Astrocyte of the cerebellum (primary cell): ENCODE measurements at places on chromosomes 16 and 17.
A peak's percentile ranks its signal among the peaks of the same experiment; 100 is the strongest.

DNA sequence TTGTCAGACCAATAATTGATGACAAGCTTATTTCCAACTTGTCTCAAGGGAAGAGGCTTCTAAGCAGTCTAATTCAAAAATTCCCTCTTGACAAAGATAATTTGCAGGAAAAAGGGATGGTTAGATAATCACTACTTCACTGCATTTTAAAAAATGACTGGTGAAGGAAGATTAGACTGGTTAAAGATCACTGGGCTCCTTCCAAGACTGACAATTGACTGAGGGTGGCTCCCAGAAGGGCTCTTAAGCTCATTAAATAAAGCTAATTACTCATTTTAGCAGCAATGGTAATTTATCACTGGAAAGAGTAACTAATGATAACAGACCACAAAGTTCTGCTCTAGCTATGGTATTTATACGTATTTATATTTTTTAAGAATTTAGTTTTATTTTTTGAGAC, 4.4 kb upstream of the HEATR3 start:
- DNase-seq: no peak

DNA sequence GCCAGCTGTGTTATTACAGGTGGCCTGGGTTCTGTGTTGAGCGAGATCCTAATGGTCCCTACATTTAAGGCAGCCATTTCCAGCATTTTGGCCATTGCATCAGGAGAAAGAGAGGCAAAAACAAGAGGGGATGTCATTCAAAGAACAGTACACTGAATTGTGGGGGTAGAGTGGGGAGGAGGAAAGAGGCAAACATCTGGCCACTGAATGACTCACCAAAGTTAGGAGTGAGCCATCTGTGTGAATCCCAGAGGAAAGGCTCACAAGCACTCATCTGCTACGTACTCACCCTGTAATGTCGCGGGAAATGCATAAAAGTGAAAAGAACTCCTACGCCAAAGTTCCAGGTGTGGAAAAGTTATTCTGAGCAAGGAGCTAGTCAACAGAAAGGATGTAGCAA, 16.7 kb downstream of the KRABD2 start:
- DNase-seq: no peak

GRCh38 chr16:66871840-66872239, 8.5 kb upstream of the PDP2 start:
- DNase-seq: no peak

- peak; percentile 86 for DNase-seq
Observed at GRCh38 chr17:79728169-79728907, 2.4 kb upstream of the ENPP7 start.

DNA sequence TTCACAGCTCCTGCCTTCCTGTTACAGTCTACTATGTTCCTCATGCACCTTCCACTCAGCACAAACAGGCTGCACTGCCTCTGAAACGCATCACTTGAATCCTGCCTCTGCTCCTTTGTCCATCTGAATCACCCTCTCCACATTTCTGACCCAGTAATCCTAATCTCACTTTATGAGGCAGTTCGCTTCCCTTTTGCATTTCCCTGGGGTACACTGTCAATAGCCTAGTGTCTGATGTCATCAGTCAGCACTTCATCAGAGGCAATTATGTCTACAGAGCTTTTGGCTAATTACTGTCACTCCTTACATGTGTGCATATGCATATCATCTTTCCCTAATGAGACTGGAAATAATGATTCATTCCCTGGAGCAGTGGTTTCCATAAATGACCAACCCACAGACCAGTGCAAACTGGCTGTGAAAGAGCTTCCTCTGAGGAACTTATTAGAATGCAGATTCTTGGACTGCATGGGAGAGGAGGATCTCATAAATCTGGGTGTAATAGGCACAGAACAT, 23.6 kb downstream of the CA4 start:
- DNase-seq: no peak

DNA sequence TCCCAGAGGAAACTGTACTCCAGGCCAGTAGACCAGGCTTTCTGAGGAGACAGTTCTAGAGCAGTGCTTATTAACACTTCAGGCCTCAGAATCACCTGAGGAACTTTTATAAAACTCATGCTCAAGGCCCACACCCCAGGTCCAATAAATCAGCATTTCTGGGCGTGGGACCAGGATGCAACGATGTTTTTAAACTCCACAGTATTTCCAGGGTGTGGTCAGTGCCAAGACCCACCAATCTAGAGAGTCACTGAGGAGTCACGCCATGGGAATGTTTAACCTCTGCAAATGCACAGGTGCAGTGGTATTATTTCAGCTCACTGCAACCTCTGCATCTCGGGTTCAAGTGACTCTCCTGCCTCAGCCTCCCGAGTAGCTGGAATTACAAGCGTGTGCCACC, 3.9 kb upstream of the TRPV1 start:
- DNase-seq: no peak
